ENCODE measurements at places on chromosomes 2 and 18. TPM values are rescaled to one million over a fixed set of nuclear protein-coding genes. Genes with fewer than 3 reads are reported as not detected.

DNA sequence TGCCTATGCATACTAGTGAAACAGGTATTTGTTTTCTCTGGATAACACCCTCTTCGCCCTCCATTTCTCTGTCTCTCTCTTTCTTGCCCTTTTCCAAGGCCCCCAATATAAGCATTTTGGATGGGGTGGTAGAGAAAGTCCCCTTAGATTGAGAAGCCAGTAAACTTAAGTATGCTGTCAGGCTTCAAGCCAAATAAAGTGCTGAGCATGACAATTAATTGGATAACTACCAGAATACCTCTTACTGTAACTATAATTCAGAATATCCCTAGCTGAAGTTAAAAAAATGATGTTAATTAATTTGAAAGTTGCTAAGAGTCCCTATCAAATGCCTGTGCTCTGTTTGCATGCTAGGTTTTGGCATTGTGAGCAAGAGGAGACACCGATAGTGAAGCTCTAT lies 324.8 kb downstream of the PARD3B start:
- no peak for DNase-seq

- DNase-seq, result peak; percentile 69
Observed at GRCh38 chr2:181952404-181953226, 33.0 kb upstream of the PPP1R1C start.

GRCh38 chr2:240928476-240929363 lies 22.6 kb downstream of the CROCC2 start:
- no peak for DNase-seq

DNA sequence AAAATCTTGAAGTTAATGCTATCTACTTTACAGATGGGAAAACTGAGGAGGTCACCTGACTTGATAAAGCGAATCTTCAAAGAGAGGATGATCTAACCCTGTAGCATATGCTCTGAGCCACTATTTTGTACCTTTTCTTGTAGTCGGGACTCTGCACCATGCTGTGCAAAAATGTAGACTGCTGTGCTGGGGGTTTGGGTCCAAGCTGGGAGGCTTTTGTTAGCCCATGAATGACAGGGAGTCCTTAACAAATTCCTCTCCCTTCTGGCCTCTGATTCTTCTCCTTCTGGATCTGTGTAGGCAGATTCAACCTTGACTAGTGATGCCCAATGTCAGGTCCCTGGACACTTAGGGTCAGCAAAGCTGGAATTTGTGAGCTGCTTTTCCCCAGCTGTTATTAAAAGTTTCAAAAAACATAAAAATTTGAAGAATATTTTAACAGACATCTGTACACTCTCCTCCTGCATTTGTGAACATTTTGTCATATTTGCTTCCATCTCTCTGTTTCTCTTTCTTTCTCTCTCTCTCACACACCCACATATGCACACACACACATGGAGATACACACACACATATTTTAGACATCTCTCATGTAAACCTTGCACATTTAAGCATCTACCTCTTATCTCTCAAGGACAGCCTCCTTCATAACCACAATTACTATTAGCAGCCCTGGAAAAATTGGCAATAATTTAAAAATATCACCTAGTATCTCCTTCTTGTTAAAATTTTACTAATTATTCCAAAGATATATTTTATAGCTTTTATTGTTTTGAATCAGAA lies 335.0 kb upstream of the TRIB2 start:
- no peak for DNase-seq

- no peak for DNase-seq
Observed at GRCh38 chr18:12443551-12443950, 35.8 kb downstream of the PRELID3A start.

- DNase-seq, result no peak
Observed at GRCh38 chr18:55489034-55489986, 98.7 kb downstream of the TCF4 start.

- DNase-seq, result peak; percentile 64
Observed at GRCh38 chr2:224650815-224651439, 65.2 kb downstream of the CCDC195 start.

DNA sequence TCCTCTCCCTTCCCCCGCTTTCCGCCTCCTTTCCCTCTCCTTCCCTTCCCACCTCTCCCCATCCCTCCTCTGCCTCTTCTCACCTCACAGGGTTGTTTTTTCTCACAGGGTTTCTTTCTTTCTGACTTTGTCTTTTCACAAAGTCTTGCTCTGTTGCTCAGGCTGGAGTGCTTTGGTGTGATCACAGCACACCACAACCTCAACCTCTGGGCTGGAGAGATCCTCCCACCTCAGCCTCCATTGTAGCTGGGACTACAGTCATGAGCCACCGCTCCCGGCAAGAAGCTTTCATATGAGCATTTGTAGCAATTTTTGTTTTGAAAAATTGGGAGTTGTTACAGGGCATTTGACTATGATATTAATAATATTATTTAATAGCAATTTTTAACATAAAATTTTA lies 32.9 kb downstream of the ACSL3 start:
- DNase-seq, result no peak

GRCh38 chr2:213253162-213253561 lies 31.1 kb upstream of the SPAG16 start:
- DNase-seq, result no peak

GRCh38 chr2:128279009-128279408 lies 39.7 kb downstream of the HS6ST1 start:
- no peak for DNase-seq

DNA sequence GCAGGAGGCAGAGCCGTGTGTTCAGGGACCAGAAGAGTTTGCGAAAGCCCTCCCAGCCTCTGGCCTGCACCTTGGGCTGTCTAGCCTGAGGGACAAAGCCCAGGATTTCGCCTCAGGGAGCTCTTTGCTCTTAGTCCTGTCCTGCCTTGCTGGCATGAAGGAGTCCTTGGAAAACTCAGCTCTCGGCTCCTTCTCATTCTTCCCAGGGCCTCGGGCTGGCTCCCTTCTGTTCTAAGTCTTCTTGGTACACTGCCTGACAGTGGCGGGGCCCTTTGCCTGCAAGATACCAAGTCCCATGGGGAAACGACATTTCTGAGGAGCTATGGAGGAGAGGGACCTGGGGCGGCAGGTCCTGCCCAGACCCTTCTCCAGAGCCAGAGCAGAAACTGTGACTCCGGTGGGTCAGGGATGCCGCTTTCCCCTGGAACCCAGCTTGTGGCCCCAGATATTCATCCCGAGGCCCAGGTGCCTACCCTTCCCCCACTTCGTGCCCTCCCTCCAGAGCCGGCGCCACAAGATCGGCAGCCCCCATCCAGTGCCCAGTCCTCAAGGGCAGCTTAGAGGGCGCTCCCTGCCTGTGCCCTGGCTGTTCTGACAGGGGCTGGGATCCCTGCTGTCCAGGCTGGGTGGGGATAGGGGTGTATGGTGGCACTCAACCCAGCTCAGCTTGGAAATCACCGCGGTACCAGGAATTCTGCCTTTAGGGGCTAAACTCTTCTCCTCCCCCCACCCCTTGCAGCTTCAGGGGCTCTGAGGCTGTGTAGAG lies 5.5 kb upstream of the CYP26B1 start:
- DNase-seq, result no peak

GRCh38 chr2:9837451-9837850 lies 5.8 kb upstream of the TAF1B start:
- no peak for DNase-seq

DNA sequence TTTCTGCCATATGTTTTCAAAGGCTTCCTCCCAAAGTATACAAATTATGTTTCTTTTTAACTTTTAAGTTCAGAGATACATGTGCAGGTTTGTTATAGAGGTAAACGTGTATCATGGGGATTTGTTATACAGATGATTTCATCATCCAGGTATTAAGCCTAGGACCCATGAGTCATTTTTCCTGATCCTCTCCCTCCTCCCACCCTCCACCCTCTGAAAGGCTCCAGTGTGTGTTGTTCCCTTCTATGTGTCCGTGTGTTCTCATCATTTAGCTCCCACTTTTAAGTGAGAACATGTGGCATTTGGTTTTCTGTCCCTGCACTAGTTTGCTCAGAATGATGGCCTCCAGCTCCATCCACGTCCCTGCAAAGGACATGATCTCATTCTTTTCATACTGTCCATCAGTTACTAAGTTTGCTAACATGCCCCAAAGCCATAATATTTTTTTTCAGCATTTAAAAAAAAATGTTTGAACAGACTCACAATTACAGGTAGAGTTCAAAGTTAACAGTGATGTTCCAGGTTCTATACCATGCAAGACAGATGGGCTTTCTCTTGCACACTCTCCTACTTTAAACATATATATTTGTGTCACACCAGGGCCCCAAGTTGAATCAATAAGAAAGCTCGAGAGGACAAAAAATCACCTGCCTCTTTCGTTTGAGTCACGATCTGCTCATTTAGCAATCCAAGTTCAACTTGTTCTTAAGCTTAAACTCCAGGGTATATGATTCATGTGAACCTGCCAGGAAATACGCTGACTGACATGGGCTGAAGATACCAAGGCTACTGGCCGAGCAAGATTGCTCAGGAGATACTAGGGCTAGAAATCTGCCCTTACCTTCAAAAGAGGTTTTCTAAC lies 77.6 kb downstream of the AP1S3 start:
- peak; percentile 82 for DNase-seq

DNA sequence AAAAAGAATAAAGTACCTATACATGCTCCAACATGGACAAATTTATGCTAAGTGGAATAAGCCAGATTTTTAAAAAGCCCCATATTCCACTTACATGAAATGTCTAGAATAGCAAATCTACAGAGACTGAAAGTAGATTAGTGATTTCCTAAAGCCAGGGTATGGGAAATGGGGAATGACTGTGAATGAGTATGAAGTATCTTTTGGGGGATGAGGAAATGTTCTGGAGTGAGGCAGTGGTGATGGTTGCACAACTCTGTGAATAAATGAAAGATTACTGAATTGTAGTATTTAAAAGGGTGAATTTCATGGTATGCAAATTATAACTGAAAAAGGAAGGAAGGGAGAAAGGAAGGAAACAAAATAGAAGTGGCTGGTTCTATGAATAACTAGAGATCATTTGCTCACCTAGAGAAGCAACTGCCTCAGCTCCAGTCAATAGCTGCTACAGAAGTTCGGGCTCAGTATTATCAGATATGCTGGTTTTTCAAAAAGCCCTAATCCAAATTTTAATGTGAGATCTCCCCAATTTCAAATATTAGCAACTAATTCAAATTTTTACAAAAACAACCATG lies 39.3 kb downstream of the MAP3K2 start:
- DNase-seq, result no peak

DNA sequence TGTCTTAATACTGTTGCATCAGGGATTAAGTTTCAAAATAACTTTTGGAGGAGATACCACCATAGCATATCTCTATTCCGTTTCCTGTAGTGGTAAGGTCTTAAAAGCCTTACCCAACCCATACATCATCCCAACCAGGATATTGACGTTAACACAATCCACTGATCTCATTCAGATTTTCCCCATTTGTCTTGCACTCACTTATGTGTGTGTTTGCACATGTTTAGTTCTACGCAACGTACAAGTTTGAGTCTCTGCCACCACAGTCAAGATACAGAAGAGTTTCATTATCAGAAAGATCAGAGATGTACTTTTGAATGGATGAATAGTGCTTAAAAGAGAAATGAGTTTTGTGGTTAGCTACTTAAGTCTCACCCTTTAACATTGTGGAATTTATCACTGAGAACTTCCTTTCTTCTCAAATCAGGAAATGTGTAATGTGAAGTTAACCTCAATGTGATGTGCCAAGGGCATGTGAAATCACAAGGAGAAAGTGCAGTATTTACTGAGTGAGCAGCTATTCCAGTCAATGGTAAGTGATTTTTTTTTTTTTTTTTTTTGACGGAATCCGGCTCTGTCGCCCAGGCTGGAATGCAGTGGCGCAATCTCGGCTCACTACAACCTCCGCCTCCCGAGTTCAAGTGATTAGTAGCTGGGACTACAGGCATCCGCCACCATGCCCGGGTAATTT lies 69.2 kb upstream of the EPHA4 start:
- peak; percentile 69 for DNase-seq

DNA sequence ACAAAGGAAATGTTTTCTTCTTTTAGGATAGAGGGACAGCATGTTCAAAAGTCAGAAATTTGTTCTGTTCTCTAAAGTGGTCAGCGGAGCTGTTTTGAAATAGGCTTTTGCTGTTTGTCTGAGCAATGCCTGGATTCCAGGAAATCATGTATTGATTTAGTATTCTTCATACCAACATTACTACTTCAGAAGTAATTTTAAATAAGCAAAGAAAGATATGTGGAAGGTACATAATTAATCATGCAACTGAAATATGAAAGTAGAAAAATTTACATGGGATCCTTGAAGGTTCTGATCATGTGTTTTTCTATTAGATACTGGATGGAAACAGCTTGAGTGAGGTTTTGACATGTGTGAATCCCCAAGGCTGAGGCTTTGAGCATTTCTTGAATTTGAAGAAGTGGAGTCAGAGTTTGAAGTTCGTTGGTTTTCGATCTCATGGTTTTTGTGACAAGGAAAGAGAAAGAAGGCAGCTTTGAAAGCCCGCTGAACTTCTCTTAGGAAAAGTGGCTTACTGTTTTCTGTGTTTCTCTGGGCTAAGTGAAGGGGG lies 220.0 kb downstream of the LDLRAD4 start:
- DNase-seq, result no peak

DNA sequence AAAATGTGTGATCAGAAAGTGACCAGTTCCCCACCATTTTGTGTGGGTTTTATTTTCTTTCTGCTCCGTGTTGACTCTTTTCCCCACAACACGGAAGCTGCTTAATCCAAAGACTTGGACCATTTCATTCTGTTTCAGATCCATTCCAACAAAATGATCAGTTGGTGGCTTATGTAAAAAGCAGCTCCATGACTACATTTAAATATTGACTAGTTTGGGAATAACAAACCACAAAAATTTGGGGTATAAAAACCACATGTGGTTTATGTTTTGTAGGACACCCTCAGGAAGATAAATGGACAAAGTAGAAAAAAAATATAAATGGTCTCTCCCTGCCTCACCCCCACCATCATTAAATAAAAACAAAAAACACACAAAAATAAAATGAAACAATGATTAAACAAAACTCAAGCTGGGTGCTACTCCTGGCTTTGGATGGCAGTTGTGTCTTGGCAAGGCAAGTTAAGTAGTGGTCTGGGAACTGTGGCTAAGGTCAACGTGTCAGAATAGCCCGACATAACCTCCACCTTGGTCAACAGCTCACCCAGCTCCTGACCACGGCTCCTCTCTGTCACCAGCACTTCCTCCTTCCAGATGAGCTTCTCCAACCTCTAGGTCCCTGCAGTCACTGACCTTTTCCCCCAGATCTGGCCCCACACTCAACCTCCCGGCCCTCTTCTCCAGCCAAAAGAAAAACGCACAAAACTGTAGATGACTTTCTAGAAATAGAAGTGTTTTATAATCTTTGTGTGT lies 12.8 kb upstream of the WIPF1 start:
- DNase-seq, result peak; percentile 72

ATP6V1B1 gene
- not detected for total RNA-seq

TTC27 gene
- 17.0 TPM for total RNA-seq

ANKRD62 gene
- not detected for total RNA-seq

MRPS5 gene
- total RNA-seq, result 66.8 TPM

CRACDL gene
- not detected for total RNA-seq

PSMA8 gene
- 0.15 TPM for total RNA-seq

CMPK2 gene
- 134 TPM for total RNA-seq

IWS1 gene
- total RNA-seq, result 31.8 TPM

PPP1R1C gene
- 5.2 TPM for total RNA-seq

Data from M059J (cell line).